Left kidney (tissue), 8 donors: ENCODE measurements at places on chromosomes 12 and 14.

DNA sequence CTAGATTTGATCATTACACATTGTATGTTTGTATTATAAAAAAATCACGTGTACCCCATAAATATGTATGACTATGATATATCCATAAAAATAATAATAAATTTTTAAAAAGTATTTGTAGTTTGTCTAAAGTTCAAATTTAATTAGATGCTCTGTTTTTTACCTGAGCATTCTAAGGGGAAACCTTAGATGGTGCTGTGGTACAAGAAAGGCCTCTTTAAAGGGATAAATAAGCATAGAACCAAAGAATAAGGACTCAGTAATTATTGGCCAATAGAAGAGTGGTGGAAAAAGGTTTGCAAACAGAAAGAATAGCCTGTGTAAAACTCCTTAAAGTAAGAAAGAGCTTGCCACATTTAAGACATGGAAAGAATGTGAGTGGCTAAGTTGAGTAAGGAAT is 580.1 kb upstream of the SEL1L start:
- DNase-seq, result no peak

DNA sequence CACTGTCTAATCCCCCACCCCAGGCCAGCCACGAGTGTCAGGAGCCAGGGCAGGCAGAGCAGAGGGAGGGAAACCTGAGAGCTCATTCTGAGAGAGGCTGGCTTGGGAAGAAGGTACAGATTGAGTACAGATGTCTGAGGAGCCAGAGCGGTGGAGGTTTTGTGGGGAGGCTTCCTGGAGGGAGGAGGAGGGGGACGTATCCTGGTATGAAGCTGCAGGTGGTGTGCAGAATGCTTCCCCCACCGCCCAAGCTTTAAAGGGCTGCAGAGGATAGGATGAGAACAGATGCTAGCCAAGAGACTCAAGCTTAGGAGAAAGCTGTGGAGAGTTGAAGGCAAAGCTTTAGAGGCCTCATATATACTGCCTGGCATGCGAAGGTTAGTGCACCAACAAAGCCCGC is 3.2 kb upstream of the TAMALIN start:
- no peak for DNase-seq

DNA sequence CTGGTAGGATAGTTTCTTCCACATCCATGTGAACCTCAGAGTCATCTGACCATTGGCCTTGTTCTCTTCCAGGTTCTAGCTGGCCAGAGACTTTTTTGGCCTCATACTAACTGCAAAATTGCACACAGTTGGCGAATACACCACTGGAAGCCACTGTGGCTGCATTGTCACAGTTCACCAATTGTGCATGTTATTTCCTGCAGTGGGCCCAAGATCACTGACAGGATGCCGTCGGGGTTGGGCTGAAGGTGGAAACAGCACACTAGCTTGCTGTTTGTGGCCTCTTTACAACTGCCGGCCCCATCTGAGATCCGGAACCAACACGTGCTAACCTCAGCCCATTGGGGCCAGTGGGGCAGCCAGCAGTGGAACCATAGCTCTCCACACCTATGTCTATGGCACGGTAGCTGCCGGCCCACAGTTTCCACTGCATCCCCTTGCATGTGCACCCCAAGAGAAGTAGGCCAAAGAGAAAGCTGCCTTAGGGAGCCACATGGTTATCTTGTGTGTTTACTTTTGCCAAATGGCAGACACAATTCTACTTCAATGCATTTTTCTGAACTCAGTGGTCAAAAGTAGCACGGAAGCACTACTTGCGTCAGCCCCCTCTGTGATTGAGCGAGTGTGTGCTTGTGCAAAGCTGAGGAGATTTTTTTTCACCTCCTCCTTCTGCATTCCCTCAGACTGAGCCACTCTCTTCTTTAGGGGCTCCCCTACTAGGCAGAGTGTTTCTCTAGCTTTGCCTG is 464.0 kb downstream of the RAD51B start:
- no peak for DNase-seq

- DNase-seq, result no peak
These were observed 54.6 kb downstream of the TSPAN11 start for GRCh38 chr12:30980955-30981662.

- no peak for DNase-seq
These were observed 95.7 kb downstream of the PDE3A start for GRCh38 chr12:20463913-20464524.

DNA sequence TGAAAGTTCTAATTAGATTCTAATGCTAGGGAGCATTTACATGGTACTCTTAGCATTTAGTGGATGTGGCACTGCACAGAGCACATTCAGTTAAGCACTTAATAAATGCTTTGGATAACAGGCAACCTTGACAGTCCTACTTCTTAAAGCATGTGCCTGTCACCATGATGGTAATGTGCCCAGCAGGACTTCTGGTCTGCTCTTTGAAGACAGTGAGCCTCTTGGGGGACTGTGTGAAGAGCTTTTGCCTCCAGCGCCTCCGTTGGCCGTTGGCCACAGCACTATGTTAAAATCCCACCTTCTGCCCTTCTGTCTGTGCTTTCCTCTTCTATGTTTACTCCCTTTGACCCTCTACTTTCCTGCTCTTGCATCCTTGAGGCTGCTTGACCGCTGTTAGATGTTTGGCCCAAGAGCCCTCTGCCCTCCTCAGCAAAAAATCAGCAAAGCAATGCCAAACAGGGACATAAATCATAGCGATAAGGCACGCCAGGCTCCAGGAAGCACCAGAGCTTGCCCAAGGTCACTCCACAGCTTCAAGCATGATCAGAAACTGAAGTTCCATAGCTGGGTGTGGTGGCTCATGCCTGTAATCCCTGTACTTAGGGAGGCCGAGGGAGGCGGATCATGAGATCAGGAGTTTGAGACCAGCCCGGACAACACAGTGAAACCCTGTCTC is 8.3 kb downstream of the CDKL1 start:
- no peak for DNase-seq

- DNase-seq, result no peak
These were observed 506.0 kb upstream of the USP15 start for GRCh38 chr12:61754214-61754613.

- DNase-seq, result no peak
These were observed 493.9 kb upstream of the TBX3 start for GRCh38 chr12:115177899-115178298.

DNA sequence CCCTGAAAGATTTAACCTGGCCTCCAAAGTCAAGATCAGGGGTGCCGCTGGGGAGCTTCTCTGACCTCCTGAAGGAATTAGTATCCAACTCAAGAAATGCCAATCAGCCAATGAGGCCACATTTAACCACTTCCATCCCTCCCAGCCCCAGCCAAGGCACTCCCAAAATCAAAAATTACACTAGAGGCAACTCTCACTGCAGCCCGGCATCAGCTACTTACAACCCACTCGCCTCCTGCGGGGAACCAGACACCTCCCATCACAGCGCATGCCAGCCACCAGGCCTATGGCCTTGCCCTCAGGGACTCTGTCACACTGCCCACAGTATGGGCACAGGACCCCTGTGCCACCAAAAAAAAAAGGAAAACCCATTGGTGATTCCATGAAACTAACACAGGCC is 62.3 kb upstream of the DDX11 start:
- DNase-seq, result no peak

DNA sequence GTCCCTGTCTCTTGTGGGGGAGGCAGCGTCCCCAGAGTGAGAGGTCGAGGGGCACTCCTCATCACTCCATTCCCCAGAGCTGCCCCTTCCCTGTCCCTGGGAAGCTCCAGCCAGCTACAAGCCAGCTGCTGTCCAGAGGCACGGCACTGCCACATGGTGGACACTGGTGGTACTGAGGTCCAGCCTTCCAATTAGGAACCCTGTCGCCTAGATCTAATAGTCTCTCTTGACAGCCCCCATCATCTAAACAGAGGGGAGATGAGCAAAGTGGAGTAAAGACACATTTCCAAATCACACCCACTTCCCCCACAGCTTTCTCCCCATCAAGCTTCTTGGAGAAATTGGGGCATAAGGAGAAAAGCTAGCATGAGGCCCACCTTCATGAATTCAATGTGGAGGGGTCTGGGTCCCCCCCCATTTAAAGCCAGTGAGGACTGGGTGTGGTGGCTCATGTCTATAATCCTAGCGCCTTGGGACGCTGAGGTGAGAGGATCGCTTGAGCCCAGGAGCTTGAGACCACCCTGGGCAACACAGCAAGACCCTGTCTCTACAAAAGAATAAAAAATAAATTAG is 2.1 kb upstream of the INHBE start:
- DNase-seq, result no peak

DNA sequence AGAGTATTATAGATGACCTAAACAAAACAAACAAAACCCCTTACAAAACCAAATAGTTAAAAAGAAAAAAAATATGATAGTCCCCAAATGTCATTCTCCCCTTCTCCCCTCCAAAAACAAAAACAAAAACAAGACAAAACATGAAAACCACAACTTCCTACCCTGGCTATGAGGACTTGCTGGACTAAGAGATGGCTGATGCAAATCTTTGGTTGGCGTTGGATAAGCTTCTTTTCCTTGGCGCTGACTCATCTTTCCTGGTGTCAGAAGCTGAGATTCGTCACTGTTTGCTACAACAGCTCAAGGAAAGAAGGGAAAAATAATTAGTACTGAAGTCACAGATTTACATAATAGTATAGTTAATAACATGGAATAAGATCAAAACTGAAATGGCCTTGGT is 102.5 kb upstream of the BBS10 start:
- no peak for DNase-seq

- DNase-seq, result no peak
These were observed 60.6 kb upstream of the KCNA1 start for GRCh38 chr12:4849115-4849541.

DNA sequence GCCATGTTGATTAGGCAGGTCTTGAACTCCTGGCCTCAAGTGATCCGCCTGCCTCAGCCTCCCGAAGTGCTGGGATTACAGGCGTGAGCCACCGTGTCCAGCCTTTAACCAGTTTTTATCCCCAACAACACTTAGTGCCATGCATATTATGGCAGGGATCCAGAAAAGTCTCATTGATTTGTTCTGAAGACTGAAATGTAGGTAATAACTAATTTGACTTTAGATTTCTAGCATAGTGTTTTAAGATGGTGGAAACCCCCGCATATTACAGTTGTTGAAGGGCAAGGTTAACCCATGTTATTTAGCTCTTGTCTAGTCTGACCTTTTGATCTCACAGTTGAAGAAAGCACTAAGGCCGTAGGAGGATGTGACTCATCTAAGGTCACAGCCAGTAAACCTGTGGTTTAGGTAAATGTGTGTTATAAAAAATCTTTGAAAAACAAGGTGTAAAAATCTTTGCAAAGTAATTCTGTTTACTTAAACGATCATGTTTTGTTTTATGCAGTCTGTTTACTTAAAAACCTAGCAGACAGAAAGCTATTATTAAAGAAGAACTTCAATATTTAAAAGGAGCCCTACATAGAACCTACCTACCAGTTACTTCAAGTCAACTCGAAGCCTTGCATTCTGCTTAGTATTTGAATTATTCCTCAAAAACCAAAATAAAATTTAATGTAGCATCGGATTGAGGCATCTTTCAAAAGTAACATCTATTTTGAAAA is 24.8 kb downstream of the BICDL1 start:
- no peak for DNase-seq

DNA sequence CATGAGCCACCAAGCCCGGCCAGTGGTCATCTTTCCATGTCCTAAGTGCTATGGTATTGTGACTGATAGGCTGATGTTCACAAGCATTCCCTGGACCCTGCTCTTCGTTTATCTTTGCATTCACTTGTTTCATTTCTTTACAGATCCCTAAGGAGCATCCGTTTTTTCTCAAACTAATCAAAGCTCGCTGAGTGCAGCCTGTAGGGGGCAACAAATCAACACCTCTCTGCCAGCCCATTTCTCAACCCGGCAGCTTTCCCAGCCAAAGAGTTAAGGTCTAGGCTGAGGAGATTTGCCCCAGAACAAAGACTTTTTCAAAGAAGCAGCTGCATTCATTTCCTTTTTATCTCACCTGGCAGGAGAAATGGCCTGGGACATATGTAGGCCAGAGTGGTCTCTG is 12.1 kb downstream of the SIRT4 start:
- no peak for DNase-seq
